ENCODE measurements at places on chromosomes 11 and 22. TPM values are rescaled to one million over a fixed set of nuclear protein-coding genes. Genes with fewer than 3 reads are reported as not detected.
A peak's percentile ranks its signal among the peaks of the same experiment; 100 is the strongest.

DNA sequence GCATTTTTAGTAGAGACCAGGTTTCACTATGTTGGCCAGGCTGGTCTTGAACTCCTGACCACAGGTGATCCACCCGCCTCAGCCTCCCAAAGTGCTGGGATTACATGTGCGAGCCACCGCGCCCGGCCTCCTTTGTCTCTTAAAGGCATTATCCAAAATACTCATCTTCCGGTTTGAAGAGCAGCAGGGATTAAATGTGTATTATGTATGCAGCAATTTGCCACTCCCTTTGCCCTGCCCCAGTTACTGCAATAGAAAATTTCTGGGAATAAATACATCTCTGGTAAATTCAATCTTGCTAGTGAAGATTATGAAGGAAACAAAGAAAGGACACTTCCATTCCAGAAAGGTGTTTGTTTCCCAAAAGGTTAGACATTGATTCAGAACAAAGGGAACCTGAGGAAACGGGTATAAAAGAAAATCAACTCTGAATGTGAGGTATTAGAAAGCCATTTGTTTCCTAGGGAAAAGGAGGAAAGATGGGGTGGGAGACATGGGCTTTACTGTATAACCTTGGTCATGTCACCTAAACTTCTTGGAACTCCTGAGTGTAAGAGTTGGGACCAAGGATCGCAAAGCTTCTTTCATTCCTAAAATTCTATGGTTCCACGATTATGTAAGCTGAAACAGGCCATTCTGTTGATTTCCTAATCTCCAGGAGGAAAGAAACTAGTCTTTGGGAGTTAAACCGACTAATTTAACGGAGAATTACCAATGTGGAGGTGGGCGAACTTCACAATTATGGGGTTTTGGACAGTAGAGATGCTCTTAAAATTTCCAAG lies 959 bp upstream of the HIPK3 start:
- H3K27ac ChIP-seq: peak overlapping the region; percentile 97
- H3K4me1 ChIP-seq: peaks cover 25% of the 10 kb centered on the region
- H3K4me3 ChIP-seq: peak overlapping the region; percentile 86

Gene BTBD18
- not detected for polyA plus RNA-seq

- H3K27me3 ChIP-seq: no peaks in the 10 kb centered on the region
- peaks cover 24% of the 10 kb centered on the region for H3K4me1 ChIP-seq
- peak overlapping the region; percentile 90 for H3K27ac ChIP-seq
- H3K4me3 ChIP-seq: peak overlapping the region; percentile 100
Observed at GRCh38 chr11:69674267-69674885, 777 bp downstream of the LTO1 start.

- DNase-seq: peak; percentile 70
- H3K4me1 ChIP-seq: no peaks in the 10 kb centered on the region
- no peak overlapping the region for H3K27ac ChIP-seq
Observed at GRCh38 chr11:17722000-17722643, 2.8 kb downstream of the MYOD1 start.

DNA sequence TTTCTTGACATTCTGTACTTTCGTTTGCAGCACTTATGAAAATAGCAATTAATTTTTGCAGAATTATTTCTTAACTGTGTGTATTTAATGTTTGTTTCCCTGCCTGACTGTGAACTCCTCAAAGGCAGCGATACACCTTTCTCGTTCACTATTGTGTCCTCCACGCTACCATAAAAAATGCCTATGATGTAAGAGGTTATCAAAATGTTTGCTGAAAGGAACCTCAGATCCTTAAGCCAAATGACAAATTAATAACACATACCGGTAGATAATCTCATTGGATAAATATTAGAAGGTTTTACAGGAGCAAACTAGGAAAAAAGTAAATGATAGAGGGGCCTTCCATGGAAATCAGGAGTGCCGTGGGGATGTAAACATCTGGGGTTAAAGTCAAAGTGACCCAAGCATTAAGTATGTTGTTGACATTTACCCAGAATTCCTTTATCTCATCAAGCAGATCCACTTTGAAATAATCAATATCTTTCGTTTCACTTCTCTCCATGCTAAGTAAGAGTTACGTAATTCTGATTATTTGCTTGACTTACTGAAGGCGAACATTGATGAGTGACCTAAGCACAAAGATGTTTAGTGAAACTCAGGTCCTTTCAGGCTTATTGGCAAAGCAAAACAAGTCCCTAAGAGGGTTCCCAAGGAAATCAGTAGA lies 2.6 kb upstream of the OOSP3 start:
- no peak overlapping the region for H3K4me3 ChIP-seq
- H3K27ac ChIP-seq: no peak overlapping the region
- H3K36me3 ChIP-seq: no peaks in the 10 kb centered on the region
- H3K4me1 ChIP-seq: peaks cover 2% of the 10 kb centered on the region

Gene CHRM1
- not detected for polyA plus RNA-seq

DNA sequence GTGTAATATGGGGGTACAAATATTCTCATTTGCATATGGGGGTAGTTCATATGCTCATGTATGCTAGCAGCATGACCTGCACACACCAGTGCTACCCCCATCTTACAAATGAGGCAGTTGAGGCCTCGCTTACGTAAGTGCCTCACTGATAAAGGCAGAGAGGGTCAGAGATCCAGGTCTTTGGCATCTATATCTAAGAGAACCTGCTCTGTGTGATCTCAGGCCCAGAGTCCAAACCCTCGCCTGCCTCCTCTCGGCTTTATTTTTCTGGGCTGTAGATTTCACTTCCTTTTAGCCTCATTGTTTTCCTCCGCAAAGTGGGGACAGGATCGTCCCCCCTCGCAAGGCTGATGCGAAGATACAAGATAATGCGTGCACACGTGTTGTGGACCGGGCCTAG lies 325.2 kb downstream of the MN1 start:
- no peaks in the 10 kb centered on the region for H3K36me3 ChIP-seq
- peaks cover 29% of the 10 kb centered on the region for H3K4me1 ChIP-seq
- no peaks in the 10 kb centered on the region for H3K27me3 ChIP-seq
- DNase-seq: no peak
- H3K4me3 ChIP-seq: no peak overlapping the region
- peak overlapping the region; percentile 46 for H3K27ac ChIP-seq

Gene HIC2
- 1.2 TPM for polyA plus RNA-seq

Gene GSTT2B
- 32.2 TPM for polyA plus RNA-seq

Gene SLC22A25
- polyA plus RNA-seq: not detected

DNA sequence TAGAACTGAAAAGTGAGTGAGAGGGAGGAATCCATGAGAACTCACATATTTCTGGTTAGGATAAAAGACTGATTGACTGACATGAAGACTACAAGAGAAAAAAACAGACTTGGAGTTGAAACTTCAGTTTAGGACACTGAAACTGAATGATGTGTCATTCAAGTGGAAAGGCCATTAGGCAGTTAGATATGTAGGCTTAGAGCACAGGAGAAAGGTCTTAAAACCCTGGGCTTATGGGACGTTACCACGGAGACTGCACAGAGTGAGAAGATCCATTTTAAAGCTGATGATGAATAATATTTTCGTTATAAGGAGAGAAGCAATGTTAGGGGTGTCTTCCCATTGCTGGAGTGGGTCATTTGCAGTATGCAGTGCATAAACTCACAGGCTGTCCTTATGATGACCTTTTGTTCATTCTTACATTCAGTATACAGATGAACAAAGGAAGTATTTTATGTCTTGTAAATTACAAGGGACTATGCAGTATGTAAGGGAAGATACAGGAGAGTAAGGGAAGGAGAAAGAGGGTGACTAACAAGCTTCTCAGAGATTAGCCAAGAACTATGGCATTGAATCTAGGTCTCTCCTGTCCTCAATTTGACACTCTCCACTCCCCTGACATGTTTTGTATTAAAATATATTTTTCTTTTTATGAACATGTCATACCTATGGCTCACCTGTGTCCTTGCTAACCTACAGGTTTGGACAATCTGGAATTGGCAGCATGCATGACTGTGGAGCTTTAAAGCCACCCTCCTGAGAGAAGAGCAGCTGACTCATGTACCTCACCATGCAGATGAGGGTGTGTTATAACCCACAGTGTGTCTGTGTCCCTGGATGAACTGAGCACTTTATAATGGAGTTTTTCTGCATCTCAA lies 63.7 kb downstream of the MAML2 start:
- no peaks in the 10 kb centered on the region for H3K27me3 ChIP-seq
- H3K27ac ChIP-seq: peak overlapping the region; percentile 72
- peaks cover 9% of the 10 kb centered on the region for H3K36me3 ChIP-seq
- no peak for DNase-seq

- no peaks in the 10 kb centered on the region for H3K27me3 ChIP-seq
- H3K4me3 ChIP-seq: no peak overlapping the region
- H3K27ac ChIP-seq: no peak overlapping the region
- no peaks in the 10 kb centered on the region for H3K4me1 ChIP-seq
- peaks cover 8% of the 10 kb centered on the region for H3K36me3 ChIP-seq
- DNase-seq: no peak
Observed at GRCh38 chr11:117186431-117186761, 7.9 kb downstream of the SIDT2 start.

DNA sequence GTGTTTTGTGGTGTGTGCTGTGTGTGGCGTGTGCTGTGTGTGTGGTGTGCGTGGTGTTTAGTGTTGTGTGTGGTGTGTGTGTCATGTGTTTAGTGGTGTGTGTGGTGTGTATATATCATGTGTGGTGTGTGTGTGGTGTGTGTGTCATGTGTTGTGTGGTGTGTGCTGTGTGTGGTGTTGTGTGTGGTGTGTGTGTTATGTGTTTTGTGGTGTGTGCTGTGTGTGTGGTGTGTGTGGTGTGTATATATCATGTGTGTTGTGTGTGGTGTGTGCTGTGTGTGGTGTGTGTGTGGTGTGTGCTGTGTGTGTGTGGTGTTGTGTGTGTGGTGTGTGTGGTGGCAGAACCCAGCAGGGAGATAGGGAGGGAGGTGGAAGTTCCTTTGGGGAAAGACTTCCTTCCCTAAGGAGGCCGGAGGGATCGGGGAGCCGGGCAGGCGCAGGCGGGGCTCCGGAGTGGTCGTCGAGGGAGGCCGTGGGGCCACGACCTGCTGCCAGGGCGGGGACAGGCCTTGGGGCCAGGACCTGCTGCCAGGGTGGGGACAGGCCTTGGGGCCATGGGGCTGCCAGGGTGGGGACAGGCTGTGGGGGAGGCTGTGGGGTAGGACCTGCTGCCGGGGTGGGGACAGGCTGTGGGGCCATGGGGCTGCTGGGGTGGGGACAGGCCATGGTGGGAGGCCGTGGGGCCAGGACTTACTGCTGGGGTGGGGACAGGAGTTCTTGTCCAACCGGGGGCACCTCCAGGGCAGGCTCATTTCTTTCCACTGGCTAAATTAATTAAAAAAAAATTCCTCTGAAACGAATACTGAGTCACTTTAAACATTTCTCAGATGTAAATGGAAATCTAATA lies 15.2 kb downstream of the PIM3 start:
- H3K4me1 ChIP-seq: no peaks in the 10 kb centered on the region
- H3K36me3 ChIP-seq: no peaks in the 10 kb centered on the region
- DNase-seq: peak; percentile 55
- H3K27ac ChIP-seq: no peak overlapping the region
- no peak overlapping the region for H3K4me3 ChIP-seq
- H3K27me3 ChIP-seq: no peaks in the 10 kb centered on the region

Gene MPEG1
- not detected for polyA plus RNA-seq

DNA sequence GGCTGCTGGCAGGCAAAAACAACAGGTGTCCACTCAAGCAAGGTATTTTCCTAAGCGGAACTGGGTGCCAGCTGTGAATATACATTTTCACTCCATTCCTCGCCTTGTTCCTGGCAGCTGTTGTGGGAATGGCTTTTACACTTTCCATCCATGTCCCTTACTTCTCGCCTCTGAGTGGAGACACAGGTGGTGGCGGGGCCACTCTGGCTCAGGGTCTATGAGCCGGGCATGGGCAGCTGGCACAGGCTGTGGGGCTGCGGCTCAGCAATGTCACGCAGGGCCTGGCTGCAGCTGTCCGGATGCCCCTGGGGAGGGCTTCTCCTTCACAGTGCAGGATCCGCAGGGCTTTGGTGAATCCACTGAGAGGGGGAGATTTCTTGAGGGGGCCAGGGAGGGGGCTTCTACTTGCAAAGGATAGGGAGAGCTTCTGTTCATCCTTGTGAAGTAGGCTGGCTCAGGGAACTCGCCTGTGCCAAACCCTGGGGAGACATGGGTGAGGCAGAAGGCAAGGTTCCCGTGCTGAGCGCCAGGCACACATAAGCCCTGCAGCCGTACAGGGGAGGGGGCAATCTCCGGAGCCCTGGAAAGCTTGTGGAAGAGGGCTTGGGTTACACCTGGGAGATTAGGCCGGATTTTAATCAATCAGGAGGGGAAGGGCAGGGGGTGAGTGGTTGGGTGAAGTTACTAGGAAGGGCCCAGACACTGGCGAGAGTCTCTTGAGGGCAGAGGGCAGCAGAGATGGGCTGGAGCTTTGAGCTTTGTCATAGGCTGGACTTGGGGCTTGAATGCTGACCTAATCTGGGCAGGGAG lies 45.7 kb downstream of the KCNQ1OT1 start:
- no peaks in the 10 kb centered on the region for H3K36me3 ChIP-seq
- H3K4me3 ChIP-seq: no peak overlapping the region
- DNase-seq: peak; percentile 22
- no peaks in the 10 kb centered on the region for H3K27me3 ChIP-seq
- no peaks in the 10 kb centered on the region for H3K4me1 ChIP-seq

- no peak overlapping the region for H3K27ac ChIP-seq
- H3K27me3 ChIP-seq: no peaks in the 10 kb centered on the region
Observed at GRCh38 chr11:94586546-94586945, 19.4 kb downstream of the PIWIL4 start.

Measured in SK-N-SH (cell line).